ENCODE measurements at places on chromosomes 5 and 9.

- no peak for DNase-seq
These were observed at the start of gene GRIN3A for GRCh38 chr9:101738566-101739183. TSS of gene GRIN3A (minus strand) at chr9:101738647. CDS start at chr9:101737979, 668 bp downstream.

- peak; percentile 19 for DNase-seq
These were observed 27.7 kb upstream of the SCGB3A1 start for GRCh38 chr5:180618829-180619562.

GRCh38 chr5:143186623-143187022 is 216.9 kb downstream of the NR3C1 start:
- no peak for DNase-seq

DNA sequence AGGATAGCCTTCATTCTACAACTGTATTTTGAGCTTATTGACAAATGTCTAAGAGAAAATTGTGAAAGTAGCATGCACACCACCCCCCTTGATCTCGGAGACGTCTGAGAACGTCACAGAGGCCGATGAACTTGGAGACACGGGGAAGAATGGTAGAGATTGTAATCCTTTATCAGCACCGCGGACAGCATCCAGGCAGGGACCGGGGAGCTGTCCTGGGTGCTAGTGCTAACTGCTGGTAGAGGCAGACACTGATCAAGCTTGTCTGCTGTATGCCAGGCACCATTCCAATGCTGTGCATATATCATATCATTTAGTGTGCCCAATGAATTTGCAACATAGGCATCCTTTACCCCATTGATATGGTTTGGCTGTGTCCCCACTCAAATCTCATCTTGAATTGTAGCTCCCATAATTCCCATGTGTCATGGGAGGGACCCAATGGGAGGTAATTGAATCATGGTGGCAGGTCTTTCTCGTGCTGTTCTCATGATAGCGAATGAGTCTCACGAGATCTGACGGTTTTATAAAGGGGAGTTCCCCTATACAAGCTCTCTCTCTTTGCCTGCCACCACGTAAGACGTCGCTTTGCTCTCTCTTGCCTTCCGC is 98.8 kb downstream of the LHX2 start:
- no peak for DNase-seq

DNA sequence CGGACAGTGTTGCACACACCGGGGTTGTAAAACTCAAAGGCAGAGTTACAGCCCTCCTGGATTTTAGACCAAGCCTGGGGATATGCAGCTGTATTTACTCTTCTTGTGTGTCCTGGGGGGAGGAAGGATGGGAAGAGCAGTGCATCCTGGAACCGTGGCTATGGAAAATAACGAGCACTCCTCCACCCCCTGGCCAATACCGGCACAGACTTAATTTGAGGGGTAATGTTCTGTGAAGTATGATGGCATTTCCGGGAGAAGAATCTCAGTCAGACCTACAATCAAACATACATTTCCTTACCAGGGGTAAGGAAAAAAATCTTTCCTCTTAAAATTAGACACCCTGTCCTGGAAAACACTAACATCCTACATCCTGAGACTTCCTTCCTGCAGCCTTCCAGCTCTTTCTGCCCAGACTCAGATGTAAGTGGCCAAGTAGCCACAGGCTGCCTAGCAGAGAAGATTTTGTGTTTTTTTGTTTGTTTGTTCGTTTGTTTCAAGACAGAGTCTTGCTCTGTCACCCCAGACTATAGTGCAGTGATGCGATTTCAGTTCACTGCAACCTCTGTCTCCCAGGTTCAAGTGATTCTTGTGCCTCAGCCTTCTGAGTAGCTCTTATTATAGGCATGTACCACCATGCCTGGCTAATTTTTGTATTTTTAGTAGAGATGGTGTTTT is 11.0 kb upstream of the ERMP1 start:
- no peak for DNase-seq

- DNase-seq, result peak; percentile 14
These were observed 185.9 kb downstream of the ERCC6L2 start for GRCh38 chr9:96061293-96061987.

DNA sequence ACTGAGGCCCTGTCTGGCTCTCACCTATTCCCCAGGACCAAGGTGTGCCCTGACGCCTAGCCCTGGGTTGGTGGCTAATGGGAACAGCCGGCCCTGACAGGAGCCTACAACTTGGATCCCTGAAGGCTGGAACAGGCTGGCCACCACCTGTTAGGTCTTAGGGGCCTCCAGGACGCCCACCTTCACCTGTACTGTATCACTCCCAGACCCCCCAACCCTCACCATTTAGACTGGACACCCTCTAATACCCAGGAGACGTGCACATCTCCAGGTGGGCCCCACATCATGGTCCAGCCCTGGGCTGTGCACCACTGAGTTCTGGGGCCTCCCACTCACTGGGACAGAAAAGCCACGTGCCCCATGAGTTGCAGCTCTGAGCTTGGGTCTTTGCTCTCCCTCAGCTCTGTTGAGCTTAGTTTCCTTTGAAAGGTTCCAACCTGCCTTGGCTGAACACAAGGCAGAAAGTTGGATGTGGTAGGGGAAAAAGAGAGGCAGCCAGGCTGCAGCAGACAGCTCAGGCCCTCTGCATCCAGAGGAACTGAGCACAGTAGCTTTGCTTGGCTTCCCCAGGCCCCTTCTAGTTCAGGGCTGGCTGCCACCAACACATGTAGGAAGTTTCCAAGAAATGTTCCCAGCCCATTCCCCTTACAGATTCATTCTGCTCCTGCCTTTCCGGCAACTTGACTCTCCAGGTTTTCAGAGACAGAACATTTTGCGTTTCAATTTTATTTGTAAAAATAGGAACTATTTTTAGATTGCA is 116.8 kb upstream of the TBC1D2 start:
- no peak for DNase-seq

- no peak for DNase-seq
These were observed 165.6 kb downstream of the YTHDC2 start for GRCh38 chr5:113678924-113679575.

DNA sequence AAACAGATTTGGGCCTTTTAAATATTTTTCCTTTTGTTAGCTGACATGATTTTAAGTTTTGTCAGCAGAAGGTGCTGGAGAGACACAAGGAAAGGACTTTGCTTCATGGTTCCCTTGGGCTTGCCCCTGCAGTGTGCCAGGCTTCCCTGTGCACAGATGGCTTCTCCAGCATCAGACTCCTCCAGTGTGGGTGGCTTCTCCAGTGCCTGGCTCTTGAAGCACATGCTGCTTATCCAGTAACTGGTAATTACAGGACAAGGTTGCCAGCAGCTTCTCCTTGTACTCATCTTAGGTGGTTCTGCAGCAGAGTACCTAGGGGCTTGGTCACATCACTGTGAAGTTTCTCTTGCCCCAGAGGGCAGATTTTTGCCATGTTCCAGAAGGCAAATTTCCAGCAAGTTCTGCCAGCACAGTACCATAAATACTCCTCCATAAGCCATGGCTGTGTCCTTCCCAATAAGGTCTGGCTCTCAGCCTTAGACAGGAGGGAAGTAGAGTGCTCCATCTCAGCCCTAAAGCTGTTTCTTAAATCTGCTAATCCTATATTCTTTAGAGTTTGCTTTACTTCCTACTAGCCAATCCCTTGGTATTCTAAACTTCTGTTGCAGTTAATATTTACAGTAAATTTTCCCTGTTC is 62.4 kb downstream of the PJA2 start:
- no peak for DNase-seq

- no peak for DNase-seq
These were observed 4.8 kb downstream of the MCIDAS start for GRCh38 chr5:55222092-55222984.

- no peak for DNase-seq
These were observed 1036.4 kb downstream of the NR2F1-AS1 start for GRCh38 chr5:92544596-92544995.

DNA sequence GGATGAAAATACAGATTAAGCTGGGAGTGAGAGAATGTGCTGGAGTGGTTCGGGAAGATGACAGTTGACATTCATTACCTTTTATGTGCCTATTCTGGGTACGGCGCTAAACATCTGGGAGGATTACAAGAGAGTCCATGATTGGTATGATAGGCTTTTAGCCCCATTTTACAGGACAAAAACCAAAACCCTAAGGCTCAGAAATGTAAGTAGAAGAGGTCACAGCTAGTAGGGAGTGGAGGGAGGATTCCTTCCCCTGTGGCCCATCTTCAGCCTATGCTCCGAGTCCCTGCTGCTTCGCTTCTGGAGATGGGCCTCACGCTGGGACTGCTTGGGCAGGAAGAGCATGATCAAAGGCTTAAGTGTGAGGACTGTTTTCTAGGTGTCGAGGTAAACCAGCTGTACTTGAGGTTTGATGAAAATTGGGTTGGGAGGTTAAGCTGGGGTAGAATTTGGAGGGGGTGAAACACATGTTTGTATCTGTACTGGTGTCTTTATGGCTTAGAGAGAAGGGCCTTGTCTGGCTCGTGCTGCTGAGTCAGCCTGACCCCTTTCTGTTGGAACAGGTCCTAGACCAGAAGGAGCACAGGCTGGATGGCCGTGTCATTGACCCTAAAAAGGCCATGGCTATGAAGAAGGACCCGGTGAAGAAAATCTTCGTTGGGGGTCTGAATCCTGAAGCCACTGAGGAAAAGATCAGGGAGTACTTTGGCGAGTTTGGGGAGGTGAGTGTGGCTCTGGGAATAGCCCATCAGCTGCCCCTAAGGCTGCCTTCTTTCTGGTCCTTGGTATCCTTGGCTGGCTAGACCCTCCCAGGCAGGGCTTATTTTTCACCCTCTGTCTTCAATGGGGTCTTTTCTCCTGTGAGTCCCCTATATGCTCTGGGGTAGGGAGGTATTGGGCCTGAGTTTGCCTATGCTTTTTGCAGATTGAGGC is 2.1 kb downstream of the HNRNPAB start:
- DNase-seq, result no peak

DNA sequence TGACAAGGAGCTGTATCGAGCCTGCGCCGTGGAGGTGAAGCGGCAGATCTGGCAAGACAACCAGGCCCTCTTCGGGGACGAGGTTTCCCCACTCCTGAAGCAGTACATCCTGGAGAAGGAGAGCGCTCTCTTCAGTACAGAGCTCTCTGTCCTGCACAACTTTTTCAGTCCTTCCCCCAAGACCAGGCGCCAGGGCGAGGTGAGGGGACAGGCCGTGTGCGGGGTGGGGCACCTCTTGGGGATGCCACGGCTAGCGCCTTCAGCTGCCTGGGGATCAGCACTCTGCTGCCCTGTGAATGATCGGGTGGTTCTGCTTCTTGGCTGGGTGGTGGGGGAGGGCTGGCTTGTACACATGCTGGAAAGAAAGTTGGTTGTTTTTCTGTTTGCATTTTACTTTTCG is 1.7 kb downstream of the NELFB start:
- no peak for DNase-seq

DNA sequence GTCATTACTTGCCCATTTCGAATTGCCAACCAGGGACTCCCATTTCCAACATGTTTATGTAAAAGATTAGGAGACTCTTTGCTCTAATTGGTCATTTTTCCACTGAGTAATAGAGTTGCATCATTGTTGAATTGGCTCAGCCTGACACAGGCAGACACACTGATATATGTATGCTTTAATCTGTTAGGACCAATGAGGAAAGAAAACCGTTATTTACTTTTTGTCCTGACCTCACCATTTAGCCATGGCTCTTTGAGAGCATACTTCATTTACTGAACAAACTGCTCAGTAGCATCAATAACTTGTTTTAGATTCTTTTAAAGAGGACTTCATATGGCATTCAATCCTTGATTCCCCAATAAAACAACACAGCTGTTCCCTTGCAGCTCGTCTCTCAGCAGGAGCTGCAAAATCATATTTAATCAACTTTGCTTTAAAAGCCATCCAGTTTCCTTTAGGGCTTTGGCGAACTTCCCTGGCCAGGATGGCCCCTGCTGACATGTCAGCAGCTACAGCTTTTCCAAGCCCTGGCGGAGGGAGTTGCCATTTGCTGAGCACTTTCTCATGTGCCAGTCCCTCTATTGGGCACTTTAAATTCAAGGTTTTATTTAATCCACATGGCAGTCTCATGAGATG is 251.5 kb upstream of the TNC start:
- DNase-seq, result no peak

GRCh38 chr5:150637245-150638052 is 3.0 kb upstream of the SYNPO start:
- DNase-seq, result no peak

DNA sequence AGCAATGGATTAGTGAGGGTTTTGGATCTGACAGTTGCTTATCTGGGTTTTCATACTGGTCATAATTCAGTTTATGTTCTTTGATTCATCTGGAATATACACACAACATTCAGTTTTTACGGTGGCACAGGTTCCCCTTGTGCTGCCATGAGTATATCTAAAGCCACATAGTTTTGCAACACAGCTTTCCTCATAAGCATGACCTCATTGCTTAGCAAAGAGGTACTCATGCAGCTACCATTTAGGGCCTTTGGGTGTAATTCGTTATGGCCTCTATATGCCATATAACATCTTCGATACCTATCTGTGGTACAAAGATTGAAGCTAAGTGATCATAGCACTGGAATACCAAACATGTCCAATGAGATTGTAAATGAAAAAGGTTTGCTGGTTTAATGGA is 2.9 kb upstream of the RBM22 start:
- DNase-seq, result no peak

DNA sequence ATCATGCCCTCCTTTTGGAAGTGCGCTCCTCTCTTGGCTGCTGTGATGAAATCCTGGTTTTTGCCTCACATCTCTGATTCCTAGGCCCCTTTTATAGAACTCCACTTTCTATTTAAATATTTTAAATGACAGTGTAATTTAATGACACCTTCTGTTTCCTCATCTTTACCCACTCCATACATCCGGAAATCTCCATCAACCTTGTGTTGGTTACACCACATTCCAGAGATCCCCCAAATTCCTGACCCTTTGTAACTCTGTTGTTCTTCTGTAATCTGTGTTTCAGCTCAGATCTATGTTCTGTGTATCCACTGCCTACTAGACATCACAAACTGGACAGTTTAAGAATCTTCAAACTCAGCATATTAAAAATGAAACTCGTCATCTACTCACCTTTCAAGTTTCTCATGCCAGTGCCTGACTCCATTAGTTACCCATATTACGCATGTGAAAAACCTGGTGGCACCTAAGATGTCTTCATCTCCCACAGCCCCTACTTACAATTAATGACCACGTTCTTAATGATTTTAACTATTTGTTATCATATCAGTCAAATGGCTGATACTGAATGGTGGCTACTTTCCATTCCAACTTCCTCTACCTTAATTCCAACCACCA is 25.1 kb downstream of the PARP8 start:
- no peak for DNase-seq

DNA sequence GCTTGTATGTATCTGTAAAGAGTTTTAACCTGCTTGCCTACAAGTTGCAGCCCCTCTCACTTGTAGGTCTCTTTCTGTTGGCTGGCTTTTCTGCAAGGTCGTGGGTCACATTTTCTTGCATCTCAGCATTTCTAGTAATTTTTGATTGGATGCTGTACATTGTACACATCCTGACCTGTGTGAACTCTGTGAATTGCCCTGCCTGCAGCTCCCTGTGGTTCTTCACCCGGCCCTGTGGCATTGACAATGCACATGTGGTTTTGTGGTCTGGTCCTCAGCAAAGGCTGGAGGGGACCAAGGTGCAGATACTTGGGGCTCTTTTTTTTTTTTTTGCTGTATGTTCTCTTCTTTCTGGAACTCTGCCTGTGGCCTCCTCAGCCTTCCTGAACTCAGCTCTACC is 53.6 kb downstream of the WNK2 start:
- DNase-seq, result no peak

DNA sequence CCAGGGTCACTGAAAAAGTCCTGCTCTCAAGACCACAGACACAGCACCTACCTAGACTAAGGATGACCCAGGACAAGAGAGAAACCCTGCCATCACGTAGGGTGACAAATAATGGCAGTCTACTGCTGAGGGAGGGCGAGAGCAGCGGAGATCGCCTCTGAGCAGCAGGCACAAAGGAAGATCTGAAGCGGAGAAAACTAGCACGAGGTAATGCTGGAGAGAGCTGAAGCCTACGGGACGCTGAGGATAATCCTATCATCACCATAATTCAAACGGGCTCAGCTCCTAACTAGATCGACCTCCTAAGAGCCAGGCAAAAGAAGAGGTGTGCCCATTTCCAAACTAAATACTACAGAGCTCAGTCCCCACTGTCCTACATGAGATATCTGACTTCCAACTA is 41.3 kb downstream of the FBXO10 start:
- no peak for DNase-seq

Measured in stimulated activated CD4-positive, alpha-beta T cell treated with anti-CD3 and anti-CD28 coated beads, TNF-alpha, amount 100 ng/mL, for 1 hour (primary cell).